COLO829 (cell line): ENCODE measurements at places on chromosomes 5 and 9.

GRCh38 chr5:147051193-147051592 is 172.6 kb upstream of the PPP2R2B start:
- no peak for DNase-seq

GRCh38 chr5:172646716-172647285 is 5.7 kb downstream of the NEURL1B start:
- no peak for DNase-seq

GRCh38 chr5:151864061-151864748 is 60.4 kb downstream of the GLRA1 start:
- DNase-seq, result no peak

DNA sequence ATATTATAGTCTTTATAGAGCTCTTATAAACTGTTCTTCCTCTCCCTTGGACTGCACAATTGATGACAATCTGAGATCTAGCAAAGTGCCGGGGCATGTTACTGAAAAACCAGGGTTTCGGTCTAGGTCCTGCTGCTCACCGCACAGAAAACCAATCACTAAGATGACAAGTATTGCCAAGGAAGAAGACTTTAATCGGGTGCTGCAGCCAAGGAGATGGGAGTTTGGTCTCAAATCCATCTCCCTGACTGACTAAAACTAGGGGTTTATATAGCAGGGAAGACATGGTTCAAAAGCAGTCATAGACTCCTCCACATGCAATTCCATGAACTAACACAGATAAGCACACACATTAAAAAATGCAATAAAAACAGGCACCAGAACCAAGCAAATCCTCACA is 390.6 kb downstream of the NFIB start:
- DNase-seq, result no peak

DNA sequence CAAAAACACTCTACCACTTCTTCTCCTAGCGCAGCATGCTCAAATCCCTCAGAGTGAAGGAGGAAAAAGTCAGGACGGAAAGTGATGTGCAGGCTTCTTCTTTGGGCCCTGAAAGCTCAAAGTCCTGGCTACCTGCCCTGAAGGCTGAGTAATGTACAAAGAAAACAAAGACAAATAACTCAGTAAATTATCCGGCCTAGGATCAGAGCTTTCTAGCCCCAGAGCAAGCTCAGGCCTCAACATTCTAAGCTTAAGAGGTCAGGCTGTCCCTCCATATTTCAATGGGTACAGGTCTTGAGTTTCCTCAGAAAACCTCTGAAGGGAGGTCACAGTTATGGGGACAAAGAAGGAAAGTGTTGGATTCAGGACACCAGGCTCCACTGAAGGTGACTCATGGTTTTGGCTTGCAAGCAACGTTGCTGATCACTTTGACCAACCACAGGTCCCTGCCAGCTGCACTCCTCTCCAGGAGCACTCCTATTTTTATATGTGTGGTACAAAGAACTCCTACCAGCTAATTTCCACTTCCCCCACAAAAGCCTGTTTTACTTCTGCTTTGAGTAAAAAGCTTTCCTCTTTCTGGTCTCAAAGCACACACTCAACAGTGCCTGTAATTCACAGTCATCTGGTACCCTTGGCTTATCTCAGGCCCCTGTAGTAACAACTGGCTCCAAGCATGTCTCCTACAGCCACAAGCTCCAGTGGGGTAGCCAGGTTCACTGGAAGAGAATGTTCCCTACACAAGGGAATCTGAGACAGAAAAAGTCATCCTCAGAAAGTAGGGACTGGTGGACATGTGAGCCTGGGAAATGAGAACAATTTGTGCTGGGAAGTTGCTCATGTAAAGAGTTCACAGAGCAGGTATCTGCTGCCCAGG is 115.7 kb downstream of the UGCG start:
- peak; percentile 69 for DNase-seq

GRCh38 chr5:93186076-93186682 is 394.8 kb downstream of the NR2F1-AS1 start:
- no peak for DNase-seq

- DNase-seq, result no peak
Observed at GRCh38 chr9:71479621-71480020, 288.7 kb downstream of the CEMIP2 start.

- no peak for DNase-seq
Observed at GRCh38 chr9:15274425-15274824, 32.6 kb downstream of the TTC39B start.

DNA sequence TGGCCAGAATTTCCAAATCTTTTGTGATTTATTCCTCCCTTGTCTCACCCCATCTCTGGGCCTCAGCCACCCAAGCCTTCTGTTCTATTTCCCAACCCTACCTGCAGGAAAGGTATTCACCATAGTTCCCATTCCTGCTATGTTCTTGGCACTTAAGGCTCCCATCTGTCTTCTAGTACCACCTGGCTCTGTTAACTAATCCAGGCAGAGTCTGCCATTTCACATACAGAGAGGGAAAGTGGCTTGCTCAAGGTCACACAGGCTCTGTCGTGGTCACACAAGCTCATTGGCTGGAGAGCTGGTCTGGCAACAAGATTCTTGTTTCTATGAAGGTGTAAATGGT is 35.2 kb downstream of the COL27A1 start:
- DNase-seq, result no peak

DNA sequence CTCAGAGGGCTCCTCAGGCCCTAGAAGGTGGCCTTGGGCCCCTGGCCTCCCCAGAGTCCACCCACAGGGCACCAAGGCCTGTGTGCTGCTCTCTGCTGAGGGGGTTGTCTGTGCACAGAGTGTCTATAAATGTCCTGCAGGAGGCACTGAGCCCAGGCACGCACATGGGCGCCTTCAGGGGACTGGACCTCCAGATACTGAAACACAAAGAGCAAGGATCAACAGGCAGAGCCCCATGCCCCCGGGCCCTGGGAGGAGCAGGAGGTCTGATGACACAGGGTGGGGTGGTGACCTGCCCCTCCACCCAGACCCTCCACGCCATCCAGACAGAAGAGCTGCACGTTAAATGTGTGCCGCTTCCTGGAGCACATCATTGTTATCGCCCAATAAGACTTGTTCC is 64.6 kb upstream of the SIMC1 start:
- DNase-seq, result no peak

GRCh38 chr9:129936222-129936621 is 101.0 kb downstream of the USP20 start:
- DNase-seq, result no peak

GRCh38 chr9:134912126-134912840 is 5.4 kb downstream of the FCN1 start:
- no peak for DNase-seq

- peak; percentile 27 for DNase-seq
Observed at GRCh38 chr5:60541980-60542379, 158.0 kb downstream of the DEPDC1B start.

- DNase-seq, result no peak
Observed at GRCh38 chr5:103295871-103296270, 37.3 kb downstream of the MACIR start.

DNA sequence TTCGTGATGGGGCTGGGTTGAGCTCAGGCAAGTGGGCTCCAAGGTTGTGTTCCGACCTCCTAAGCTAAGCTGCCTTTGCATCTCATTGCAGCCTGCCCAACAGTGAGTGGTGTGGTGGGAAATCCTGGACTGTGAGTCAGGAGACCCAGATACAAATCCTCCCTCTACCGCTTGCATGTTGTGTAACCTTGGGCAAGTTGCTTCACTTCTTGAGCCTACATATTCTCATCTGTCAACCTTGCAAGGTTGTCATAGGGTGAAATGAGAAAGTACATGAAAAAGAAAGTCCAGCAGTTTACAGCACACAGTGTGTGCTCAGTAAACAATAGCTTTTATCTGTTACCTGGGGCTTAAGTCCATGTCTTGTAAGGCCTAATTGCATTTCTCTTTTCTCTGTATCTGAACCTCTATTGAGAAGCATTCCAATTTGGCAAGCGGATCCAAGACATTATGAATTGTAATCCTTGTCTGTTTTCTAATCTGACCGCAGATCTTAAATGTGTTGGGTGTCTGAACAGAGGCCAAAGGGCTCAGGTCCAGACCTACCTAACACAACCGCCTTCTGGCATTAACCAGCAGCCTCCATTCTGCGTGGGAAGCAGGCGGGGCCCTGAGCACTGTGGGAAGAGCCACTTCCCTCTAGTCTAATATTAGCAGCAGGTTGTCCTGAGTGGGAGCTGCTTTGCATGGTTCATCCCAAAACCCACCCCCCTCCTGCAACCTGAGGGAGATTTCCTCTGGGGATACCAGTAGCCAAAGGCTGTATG is 1.8 kb upstream of the GALNT12 start:
- no peak for DNase-seq

DNA sequence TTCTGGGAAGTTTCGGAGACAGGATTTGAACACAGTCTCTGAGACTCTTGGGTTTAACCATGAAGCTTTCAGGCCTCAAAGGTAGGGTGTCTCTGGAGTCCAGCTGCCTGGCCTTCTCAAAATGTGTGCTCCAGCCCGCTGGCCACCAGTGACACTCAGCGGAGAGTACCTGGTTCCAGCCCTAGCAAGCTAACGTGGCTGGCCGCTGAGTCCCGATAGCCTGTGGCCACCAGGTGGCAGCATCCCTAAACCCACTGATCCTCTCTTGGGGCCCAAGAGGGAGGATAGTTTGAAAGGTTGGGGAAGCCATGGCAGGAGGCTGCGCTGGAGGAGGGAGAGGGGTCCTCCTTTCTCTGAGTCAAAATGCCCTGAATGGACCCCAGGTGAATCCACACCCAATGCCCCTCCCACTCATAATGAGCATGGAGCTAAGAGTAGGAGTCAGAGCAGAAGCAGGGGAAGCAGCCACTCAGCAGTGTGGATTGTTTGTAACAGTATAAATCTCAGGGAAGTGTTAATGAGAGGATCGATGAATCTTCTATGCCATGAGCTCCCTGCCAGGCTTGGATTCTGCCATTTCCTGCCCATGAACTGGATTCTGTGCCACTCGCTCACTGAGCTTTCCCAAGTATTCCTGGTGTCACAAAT is 5.4 kb upstream of the TIFAB start:
- DNase-seq, result no peak
